Activated CD4-positive, alpha-beta T cell treated with anti-CD3 and anti-CD28 coated beads, Interleukin-2, amount 10 ng/mL, durations not matched to agents 7 days and 5 days (primary cell): ENCODE measurements at places on chromosomes 13 and 19. TPM values are rescaled to one million over a fixed set of nuclear protein-coding genes. Genes with fewer than 3 reads are reported as not detected.

Gene TPGS1
- 27.1 TPM for total RNA-seq

DNA sequence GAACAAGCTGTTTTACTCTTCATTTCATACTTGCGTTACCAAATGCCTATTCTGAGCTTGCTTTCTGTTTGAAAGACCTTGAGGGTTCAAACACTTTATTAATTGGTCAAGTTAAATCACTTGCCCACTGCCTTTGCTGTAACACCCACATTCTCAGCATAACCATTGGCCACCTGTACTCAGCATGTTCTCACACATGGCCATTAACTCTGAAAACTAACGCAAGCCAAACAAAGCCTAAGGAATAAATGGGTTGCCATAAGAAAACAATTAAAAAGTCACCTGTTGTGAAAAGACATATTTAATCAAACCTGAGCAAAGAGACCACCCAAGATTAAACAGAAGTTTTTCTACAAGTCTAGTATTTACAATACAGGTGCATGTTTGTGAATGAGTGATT is 517.2 kb upstream of the SPRY2 start:
- no peak overlapping the region for H3K27ac ChIP-seq
- no peaks in the 10 kb centered on the region for H3K4me1 ChIP-seq
- no peak for DNase-seq
- no peaks in the 10 kb centered on the region for H3K27me3 ChIP-seq
- no peaks in the 10 kb centered on the region for H3K36me3 ChIP-seq

Gene ZNF556
- not detected for total RNA-seq

Gene SMIM17
- 0.25 TPM for total RNA-seq

GRCh38 chr13:94974015-94974951 is 261.9 kb upstream of the SOX21 start:
- no peak for DNase-seq
- H3K27ac ChIP-seq, result no peak overlapping the region
- peaks cover 19% of the 10 kb centered on the region for H3K27me3 ChIP-seq
- H3K4me1 ChIP-seq, result no peaks in the 10 kb centered on the region

DNA sequence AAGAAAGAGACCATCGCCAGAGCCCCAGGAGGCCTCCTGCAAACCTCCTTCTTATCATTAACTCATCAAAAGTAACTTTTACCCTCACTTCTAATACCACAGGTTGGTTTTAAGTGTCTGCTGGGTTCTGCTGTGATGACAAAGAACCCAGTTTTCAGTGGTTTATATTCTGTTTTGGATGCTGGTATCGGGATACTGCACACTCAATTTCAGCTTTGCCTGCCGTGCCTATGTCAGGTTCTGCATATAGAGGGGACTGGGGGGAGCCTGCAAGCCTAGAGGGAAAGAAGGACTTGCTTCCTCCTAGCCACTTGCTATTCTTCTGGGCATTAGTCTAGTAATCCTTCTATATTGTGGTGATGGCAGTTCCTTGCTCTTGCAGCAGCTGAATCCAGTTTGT is 242.4 kb downstream of the KCNRG start:
- peaks cover 3% of the 10 kb centered on the region for H3K36me3 ChIP-seq
- no peak overlapping the region for H3K4me3 ChIP-seq
- H3K4me1 ChIP-seq, result peaks cover 21% of the 10 kb centered on the region
- H3K27ac ChIP-seq, result no peak overlapping the region

GRCh38 chr13:111153977-111154332 is 38.8 kb downstream of the ARHGEF7 start:
- H3K36me3 ChIP-seq, result peaks cover 12% of the 10 kb centered on the region
- H3K4me1 ChIP-seq, result peaks cover 33% of the 10 kb centered on the region
- no peak for DNase-seq
- peaks cover 23% of the 10 kb centered on the region for H3K27me3 ChIP-seq

- peak overlapping the region; percentile 60 for H3K27ac ChIP-seq
- peaks cover 92% of the 10 kb centered on the region for H3K4me1 ChIP-seq
- peak overlapping the region; percentile 27 for H3K4me3 ChIP-seq
- no peaks in the 10 kb centered on the region for H3K27me3 ChIP-seq
Measured at GRCh38 chr13:46598140-46598819, 45.3 kb downstream of the LRCH1 start.

DNA sequence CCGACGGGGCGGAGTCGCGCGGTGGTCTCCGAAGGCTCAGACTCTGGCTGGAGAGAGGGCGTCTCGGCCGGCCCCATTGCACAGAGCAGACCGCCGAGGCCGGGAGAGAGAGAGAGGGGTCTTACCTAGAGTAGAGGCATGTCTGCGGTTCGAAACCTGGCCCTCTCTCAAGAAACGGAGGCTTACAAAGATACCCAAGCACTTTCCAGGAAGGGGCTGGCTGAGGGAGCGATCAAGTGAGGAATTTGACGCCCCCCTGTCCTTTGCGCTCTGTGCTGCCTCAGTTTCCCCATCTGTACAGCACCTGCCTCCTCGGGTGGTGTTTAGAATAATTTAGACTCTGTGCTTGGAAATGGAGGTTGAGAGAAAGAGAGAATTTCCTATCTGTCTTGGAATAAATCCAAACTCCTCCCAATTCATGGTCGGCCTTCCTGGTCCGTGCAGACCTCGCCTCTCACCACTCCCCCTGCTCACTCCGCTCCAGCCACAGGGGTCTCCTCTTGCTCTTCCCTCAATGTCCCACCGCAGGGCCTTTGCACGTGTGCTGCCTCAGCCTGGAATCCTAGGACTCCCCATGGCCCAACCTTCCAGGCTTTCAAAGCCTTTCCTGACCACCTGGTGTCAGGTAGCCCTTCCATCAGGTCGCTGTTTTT is 658 bp upstream of the ISOC2 start:
- H3K27me3 ChIP-seq, result peaks cover 2% of the 10 kb centered on the region
- H3K36me3 ChIP-seq, result no peaks in the 10 kb centered on the region
- peak overlapping the region; percentile 85 for H3K27ac ChIP-seq
- peaks cover 25% of the 10 kb centered on the region for H3K4me1 ChIP-seq

Gene SCN1B
- total RNA-seq, result 0.97 TPM

DNA sequence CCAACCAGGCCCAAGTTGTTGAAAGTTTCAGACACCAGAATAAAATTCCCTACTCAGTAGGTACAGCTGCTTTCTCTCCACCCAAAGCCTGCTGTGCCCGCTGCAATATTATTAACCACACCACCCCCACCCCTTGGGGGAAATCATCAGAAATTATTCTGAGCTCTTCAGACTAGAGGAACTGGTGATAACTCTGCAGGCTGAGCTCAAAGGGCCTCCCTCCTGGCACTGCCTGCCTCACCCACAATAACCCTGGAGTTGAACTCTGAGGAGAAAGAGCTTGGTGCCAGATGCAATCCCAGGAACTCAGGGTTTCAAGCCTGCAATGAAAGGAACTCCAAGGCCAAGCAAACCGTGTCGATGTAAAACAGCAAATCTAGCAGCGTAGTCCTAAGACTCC is 381.7 kb upstream of the ZNF507 start:
- H3K4me1 ChIP-seq, result no peaks in the 10 kb centered on the region
- no peak for DNase-seq
- H3K4me3 ChIP-seq, result no peak overlapping the region
- H3K36me3 ChIP-seq, result no peaks in the 10 kb centered on the region
- no peak overlapping the region for H3K27ac ChIP-seq
- H3K27me3 ChIP-seq, result no peaks in the 10 kb centered on the region

Gene APOC4
- total RNA-seq, result not detected

Gene TLE6
- 1.2 TPM for total RNA-seq

Gene ERVK3-1
- 59.5 TPM for total RNA-seq
